ENCODE measurements at places on chromosomes 2 and 18.

DNA sequence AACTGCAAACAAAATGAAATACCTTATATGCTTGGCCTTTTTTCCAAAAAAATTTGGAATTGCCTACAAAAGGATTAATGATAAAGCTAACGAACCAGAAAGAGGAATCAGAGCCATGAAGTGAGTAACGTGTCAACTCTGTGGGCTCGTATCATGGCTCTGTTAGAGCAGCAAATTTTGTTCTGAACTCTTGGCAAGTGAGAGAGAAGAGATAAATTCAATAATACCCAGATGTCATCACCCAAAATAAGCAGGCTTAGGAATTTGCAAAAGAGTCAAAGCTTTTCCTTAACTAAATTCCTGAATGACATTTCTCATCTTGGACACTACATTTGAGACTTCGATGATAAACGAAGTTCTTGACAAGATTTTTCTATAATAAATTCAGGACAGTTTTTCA is 4.4 kb downstream of the TXNDC2 start:
- no peak for DNase-seq

- DNase-seq, result peak; percentile 20
Measured at GRCh38 chr18:79790996-79791972, 6.5 kb upstream of the KCNG2 start.

DNA sequence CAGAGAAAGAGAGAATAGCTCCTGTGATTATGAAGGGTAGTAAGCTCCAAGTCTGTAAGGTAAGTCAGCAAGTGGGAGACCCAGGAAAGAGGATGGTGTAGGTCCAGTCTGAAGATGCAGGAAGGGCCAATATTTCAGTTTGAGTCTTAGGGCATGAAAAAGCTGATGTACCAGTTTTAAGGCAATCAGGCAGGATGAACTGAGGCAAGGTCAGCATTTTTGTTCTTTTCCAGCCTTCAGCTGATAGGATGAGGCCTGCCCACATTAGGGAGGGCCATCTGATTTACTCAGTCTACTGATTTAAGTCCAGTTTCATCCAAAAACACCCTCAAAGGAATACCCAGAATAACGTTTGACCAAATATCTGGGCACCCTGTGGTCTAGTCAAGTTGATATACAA is 347.3 kb downstream of the CMPK2 start:
- no peak for DNase-seq

DNA sequence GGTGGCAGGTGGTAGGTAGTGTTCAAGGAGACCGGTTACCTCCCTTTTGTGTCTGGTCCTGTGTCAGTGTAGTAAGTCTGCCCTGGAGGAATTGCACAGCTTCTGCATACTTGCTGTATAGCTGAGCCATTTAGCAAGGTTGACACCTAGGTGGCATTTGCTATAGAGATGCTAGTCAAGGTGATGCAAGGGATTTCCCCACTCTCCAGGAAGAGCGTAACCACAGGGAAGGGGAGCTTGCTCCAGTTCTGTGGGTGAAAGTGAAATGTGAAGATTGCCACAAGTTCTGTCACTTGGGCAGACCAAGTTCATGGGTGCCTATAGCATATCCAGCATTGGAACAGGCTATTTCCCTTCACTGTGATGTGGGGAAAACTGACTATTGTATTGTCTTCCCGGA is 28.1 kb downstream of the NAT8 start:
- no peak for DNase-seq

GRCh38 chr2:15895615-15896469 is 44.5 kb upstream of the MYCN start:
- no peak for DNase-seq

Data from HS-27A (cell line).